ENCODE measurements at places on chromosomes 16 and 17.
A peak's percentile ranks its signal among the peaks of the same experiment; 100 is the strongest.

DNA sequence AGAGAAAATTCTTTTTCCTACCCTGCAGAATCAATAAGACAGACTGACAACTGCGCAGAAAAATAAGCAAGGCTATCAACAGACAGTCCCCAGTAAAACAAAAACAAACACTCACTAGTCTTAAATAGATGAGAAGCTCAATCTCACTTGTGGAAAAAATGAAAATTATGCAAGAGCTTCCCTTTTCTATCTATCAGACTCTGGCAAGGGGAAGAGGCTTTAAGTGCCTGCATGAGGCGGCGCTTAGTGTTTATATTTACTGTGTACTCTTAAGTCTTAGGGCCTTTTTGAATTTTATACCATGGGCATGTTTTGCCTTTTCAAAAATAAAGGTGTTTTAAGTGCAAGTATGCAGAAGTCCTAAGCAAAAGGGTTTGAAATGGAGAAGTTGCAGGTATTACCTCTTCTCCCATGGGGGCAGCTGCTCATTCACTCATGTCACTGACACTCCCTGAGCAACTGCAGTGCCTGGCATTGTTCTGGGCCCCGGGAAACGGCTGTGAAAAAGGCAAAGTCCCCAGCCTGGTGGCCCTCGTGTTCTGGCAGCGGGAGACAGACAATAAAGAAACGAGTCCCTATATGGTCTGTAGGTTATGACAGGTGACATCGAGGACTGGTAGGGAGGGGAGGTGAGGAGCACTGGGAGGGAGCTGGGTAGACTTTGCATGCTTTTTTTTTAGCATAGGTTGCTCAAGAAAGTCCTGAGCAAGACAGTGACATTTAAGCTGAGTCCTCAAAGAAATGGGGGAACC, 35.2 kb downstream of the HSBP1 start:
- DNase-seq = no peak

- no peak for DNase-seq
Observed at GRCh38 chr17:37755455-37755854, 10.6 kb upstream of the HNF1B start.

DNA sequence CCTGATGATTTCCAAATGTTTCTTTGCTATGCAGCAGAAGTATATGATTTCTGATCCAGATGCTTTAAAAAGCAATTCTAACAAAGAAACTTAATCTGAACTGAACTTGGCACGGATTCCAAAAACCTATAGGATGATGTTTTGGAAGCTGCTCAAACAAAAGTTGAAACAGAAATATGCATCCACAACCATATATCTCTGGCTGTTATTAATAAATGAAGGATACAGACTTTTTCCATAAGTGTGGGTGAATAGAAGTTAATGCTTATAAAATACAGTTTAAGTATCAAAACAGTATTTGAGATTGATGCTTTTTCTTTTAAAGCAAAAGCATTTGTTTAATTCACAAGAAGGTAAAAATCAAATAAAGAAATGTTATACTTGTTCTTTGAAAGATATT, 27.9 kb upstream of the NACA2 start:
- DNase-seq = no peak

- no peak for DNase-seq
Observed at GRCh38 chr16:72926177-72927070, 121.5 kb downstream of the ZFHX3 start.

DNA sequence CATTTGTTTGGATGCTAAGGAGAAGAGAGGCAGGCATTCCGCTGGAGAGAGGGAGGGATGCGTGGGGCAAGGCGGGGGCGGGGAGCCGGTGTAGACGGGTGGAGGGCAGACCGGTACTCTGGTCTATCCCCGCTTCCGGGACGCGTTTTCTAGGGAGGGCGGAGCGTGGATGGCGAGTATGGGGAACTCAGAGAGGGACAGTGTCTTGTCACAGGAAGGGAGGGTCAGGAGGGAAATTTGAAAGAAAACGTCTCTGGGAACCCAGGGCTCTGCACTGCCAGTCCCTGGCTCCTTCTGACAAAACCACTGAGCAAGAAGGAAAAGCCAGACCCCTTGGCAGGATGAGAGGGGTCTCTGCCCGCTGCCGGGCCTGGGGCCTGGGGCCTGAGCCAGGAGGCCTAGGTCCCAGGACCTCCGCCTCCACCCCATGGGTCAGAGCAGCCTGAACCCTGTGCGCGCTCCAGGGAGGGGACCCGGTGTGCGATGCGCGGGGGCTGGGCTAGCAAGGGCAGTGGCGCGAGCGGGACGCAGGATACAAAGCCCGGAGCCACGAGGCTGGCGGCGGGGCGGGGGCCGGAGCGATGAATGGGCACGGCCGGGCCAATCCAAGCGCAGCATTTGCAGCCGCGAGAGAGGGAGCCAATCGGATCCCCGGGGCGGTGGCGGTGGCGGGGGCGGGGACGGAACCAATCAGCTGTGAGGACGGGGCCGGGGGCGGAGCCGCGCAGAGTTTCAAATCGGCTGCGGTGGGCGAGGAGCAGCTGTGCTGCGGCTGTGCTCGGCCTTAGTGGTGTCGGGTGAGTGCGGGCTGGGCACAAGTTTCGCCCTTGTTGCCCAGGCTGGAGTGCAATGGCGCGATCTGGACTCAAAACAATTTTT, at the start of gene PIMREG:
Gene PIMREG, plus strand, starts transcription at position 764 of the 879 bp plus-strand sequence. CDS start 656 bp downstream, outside the sequence.
- DNase-seq = peak; percentile 86

GRCh38 chr17:77387891-77388290, 247.1 kb downstream of the SEC14L1 start:
- DNase-seq = no peak

GRCh38 chr17:64084086-64084939, 45.6 kb downstream of the ERN1 start:
- DNase-seq = no peak

DNA sequence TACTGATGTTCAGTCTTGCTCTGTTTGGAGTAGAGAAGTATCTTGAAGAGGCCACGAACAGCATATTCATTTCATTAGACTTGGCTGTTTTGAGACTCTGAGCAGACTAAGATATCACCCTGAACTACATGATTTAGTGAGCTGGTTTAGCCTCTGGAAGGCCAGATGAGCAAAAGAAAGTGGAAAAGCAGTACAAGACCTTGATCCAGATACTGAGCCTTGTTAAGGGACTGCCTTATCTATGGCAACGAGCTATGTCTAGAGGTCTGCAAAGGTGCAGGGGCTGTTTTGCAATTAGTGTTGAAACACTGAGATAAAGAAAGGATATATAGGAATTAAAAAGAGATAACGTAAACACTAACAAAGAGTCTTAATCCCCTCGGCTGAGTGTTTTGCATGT, 231.4 kb downstream of the IRX3 start:
- no peak for DNase-seq
